Frontal cortex (tissue), 4 donors: ENCODE measurements at places on chromosomes 3 and 15. TPM values are rescaled to one million over a fixed set of nuclear protein-coding genes. Genes with fewer than 3 reads are reported as not detected.
A peak's percentile ranks its signal among the peaks of the same experiment; 100 is the strongest.

GRCh38 chr15:77568973-77569728 is 63.6 kb downstream of the LINGO1 start:
- DNase-seq: no peak

DNA sequence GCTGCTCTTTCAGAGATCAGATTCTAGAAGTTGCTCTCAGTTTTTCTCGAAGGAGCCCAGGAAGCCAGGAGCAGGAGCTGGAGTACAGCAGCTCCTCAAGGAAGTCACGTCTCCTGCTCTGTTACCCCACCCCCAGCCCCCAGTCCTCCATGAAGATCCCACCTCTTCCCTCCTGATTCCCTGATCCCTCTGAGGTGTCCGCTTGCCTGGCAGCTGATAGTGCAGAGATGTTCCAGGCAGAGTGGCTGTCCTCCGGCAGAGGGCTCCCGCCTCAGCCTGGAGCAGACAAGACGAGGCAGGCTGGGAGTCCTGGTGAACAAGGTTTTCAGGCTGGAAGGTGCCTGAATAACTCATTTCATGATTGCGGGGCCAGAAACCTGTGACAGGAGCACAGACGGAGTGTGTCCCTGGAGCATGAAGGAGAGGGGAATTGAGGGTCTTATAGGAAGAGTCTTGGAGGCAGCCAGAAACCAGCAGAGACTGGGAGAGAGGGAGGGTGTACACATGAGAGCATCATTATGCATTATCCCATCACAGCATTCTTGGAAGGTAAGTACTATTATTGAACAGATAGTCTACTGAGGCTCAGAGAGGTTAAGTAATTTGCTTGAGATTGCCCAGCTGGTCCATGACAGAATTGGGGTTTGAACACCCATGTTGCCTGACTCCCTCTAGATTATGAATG is 1.2 kb downstream of the HRH1 start:
- peak; percentile 45 for DNase-seq

DNA sequence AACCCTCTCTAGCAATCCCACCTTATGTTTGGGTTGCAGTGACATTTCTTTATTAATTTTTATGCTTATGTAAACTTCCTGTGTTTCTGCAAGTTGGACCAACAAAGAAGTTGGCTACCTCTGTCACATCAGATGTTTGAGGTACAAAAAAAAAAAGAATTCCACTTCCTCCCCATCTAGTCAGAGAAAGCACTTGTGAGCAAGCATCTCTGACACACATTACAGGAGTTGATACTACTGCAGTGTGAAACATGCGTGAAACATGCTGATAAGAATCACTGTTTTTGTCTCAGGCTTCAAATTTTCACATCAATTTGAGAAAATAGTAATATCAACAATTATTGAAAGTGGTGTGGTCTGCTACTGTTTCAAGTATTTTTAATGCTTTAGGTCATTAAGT is 1.3 kb downstream of the SCAANT1 start:
- no peak for DNase-seq

GRCh38 chr15:81054236-81054635 is 53.5 kb downstream of the TLNRD1 start:
- DNase-seq: no peak

Gene FBLN2
- 5.3 TPM for total RNA-seq

- DNase-seq: no peak
Measured at GRCh38 chr15:97691078-97691477, 269.4 kb upstream of the ARRDC4 start.

Gene PLCL2
- 122 TPM for total RNA-seq

DNA sequence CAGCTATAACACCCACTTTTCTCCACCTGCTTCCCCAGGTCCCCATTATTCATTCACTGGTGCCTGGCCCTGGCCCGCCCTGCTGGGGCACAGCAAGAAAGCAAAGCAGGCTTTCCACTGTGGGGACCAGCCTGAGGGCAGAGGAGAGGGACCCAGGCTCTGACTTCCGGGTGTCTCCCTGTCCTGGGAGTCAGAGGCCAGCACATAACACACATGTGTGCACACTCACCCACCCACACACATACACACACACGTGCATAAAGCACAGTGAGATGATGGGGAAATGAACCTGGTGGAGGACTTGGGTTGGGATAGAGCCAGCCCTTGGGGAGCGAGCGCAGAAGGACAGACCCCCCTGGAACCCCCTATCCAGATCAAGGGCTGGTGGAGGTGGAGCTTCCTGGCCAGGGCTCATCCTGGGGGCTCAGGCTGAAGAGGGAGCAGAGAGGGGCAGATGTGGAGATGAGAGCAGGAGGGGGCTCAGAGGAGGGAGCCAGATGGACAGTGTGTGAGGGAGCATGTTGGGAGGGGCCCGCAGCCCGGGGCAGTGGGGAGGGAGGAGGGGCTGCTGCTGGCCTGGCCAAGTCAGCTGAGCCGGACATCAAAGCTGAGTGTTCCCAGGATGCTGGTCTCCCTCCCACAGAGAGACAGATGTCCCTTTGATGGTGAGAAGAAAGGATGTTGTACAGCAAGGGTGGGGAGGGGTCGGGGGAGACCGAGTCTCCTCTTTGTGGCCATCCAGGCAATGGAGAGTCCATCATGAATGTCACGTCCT is 78.2 kb downstream of the LINGO1 start:
- DNase-seq: peak; percentile 62

Gene BTLA
- total RNA-seq: under 0.01 TPM

Gene SKOR1
- 0.41 TPM for total RNA-seq

Gene PIF1
- total RNA-seq: 0.82 TPM

DNA sequence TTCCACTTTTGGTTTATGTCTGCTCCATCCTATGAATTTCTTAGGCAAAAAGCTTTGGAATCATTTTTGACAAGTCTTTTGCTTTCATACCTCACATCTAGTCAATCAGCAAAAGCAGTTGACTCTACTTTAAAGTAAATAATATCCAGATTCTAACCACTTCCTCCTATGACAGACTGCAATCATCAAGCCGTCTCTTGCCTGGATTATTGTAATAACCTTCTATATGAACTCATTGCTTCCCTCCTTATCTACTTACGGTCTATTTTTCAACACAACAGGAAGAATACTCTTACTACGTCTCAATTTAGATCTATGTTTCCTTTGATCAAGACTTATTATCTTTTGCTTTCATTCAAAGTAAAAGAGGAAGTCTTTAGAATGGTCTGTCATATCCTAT is 20.7 kb downstream of the CLDN1 start:
- DNase-seq: no peak
